PC-9 (cell line): ENCODE measurements at places on chromosomes 2 and 18. TPM values are rescaled to one million over a fixed set of nuclear protein-coding genes. Genes with fewer than 3 reads are reported as not detected.
A peak's percentile ranks its signal among the peaks of the same experiment; 100 is the strongest.

Gene PCARE
- not detected in 2 replicates for total RNA-seq

Gene C2orf92
- 11.2 and 14.0 TPM in 2 replicates for total RNA-seq

Gene SEMA4F
- total RNA-seq: 10.6 and 12.3 TPM in 2 replicates

Gene TMEM37
- total RNA-seq: 1.2 TPM in 2 replicates

Gene VPS4B
- 52.4 and 59.7 TPM in 2 replicates for total RNA-seq

Gene CCNT2
- 19.1 and 26.2 TPM in 2 replicates for total RNA-seq

Gene SERPINB11
- not detected in 2 replicates for total RNA-seq

Gene ACVR1
- total RNA-seq: 8.6 and 8.9 TPM in 2 replicates

Gene DAPL1
- total RNA-seq: not detected in 2 replicates

- no peak for DNase-seq
Measured at GRCh38 chr18:14975431-14975830, 227.5 kb downstream of the ANKRD30B start.

GRCh38 chr18:37409878-37410277 lies 155.7 kb downstream of the CELF4 start:
- DNase-seq: no peak

- no peak for DNase-seq
Measured at GRCh38 chr2:1799174-1799573, 54.9 kb upstream of the PXDN start.

DNA sequence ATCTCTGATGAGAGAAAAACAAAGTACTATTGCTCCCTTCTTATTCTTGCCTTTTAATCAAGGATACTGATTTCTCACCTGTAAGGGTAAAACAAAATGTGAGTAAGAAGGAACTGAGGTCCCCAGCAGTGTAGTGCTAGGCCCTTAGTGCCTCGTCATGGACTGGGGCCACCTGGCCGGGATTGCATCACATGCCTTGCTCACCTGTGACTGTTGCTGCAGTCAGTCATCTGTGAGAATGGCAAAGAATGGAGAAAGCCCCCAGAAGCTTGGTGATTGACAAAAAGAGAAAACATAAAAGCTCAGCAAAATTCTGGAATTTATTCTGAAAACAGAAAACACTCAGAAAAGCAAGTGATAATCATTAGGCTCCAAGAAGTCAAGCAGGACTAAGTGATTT lies 63.4 kb downstream of the SPATS2L start:
- DNase-seq: no peak

DNA sequence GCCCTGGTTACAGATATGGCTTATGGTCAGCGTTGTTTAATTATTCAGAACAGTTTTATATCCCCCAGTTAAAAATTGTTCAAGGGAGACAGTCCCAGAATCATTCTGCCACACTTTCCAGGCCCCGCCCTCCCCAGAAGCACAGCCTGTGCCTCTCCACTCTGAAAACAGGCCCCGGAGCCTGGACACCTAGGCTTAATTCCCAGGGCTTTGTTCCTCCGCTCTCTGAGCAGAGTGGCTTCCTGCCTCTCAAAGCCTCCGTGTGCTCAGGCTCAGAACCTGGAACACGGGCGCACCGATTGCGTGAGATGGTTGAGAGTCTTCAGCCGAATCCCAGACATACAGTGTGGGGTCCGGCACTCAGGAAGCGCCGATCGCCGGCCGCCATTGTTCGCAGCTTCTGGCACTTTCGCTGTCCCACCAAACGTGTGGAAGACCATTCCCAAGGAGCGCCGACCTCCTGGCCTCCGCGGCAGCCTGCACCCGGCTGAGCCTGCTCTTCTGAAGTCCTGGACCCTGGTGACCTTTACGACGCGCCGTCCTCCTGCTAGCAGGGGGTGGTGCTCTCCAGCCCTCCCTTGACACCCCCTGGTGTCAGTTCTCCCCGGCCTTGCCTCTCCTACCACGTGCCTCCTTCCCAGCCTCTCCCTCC lies 45.6 kb downstream of the TWIST2 start:
- no peak for DNase-seq

- no peak for DNase-seq
Measured at GRCh38 chr2:237533668-237534161, 32.7 kb upstream of the PRLH start.

DNA sequence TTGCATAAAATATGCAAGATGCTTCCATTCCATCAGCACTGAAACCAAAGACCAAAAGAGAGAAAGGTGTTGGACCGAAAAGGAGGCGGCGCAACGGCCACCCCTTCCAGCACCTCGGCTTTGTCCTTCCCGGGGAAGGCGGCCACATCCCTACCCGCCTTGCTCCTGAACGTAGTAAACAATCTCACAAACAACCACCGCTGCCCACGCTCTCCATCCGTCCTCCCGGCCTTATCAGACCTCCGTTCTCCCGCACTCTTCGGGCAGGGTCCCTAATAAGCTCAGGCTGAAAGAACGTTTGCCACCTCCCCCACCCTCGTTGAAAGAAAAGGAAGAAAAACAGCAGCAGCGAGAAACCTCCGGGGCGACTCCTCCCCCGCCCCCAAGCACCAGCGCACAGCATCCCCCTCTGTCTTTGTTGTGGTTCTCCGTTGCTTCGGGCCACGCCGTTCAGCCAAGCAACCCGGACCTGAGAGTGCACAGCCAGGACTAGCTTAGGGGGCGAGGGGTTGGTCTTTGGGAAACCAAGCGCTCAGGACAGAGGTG lies 4.4 kb downstream of the EVX2 start:
- DNase-seq: no peak

DNA sequence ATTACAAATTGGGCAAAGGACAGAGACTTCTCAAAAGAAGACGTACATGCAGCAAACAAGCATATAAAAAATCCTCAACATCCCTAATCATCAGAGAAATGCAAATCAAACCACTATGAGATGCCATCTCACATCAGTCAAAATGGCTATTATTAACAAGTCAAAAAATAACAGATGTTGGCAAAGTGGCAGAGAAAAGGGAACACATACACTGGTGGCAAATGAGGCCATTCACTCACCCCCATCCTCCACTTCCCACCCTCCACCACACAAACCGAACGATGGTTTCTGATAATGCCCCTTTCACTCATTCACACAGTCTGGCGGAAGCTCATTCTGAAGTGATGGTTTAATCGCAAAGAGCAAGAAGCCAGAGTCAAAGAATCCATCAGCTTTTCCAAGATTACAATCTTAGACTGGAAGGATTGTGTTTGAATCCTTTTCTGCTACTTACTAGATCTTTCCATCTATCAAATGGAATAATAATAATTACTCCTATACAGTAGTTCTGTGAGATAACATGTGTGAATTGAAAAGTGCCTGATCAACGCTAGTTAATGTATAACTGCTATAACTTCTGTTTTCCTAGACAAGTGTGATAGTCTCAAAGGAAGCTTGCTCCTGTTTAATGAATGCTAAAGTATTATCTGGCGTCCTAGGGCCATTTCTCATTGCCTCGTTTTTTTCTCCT lies 16.9 kb upstream of the CD28 start:
- DNase-seq: no peak

GRCh38 chr2:11097038-11097720 lies 58.1 kb upstream of the SLC66A3 start:
- DNase-seq: no peak

DNA sequence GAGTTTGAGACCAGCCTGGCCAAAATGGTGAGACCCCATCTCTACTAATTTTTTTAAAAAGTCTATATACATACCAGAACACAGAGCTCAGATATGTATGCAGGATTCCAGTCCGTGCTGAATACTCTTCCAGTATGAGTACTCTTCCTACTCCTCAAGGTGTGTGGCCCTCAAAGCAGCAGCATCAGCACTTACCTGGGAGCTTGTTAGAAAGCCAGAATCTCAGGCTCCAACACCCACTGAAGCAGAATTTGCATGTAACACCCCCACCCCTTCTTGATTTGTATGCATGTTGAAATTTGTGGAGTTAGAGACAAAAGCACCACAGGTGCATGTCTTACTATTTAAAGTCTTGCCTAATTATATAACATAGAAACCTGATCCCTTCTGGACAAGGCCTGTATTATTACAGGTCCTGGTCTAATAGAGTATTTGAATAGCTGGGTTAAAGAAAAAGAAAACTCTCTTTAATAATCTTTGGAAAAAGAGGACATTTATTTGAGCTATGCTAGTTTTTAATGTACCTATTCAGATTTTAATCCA lies 50.3 kb upstream of the NFE2L2 start:
- no peak for DNase-seq

- no peak for DNase-seq
Measured at GRCh38 chr2:58614219-58614618, 373.1 kb upstream of the FANCL start.

GRCh38 chr2:53641290-53641689 lies 126.3 kb upstream of the CHAC2 start:
- no peak for DNase-seq

GRCh38 chr2:168338292-168338691 lies 90.9 kb upstream of the STK39 start:
- DNase-seq: peak; percentile 36

GRCh38 chr2:190722061-190722759 lies 73.3 kb downstream of the NAB1 start:
- no peak for DNase-seq

- no peak for DNase-seq
Measured at GRCh38 chr2:170165129-170165528, 12.8 kb upstream of the MYO3B start.

DNA sequence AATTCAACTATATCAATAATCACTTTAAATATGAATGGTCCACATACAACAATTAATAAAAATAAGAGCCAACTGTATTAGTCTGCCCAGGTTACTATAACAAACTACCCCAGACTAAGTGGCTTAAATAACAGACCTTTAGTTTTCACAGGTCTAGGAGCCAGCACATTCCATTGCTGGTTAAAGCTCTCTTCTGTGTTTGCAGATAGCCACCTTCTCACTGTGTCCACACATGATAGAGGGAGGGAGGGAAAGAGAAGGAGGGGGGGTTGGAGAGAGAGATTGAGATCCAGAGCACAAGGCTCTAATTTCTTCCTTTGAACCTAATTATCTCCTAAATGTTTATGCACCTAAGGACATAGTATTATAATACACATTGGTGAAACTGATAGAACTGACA lies 267.8 kb upstream of the NXPH2 start:
- no peak for DNase-seq

DNA sequence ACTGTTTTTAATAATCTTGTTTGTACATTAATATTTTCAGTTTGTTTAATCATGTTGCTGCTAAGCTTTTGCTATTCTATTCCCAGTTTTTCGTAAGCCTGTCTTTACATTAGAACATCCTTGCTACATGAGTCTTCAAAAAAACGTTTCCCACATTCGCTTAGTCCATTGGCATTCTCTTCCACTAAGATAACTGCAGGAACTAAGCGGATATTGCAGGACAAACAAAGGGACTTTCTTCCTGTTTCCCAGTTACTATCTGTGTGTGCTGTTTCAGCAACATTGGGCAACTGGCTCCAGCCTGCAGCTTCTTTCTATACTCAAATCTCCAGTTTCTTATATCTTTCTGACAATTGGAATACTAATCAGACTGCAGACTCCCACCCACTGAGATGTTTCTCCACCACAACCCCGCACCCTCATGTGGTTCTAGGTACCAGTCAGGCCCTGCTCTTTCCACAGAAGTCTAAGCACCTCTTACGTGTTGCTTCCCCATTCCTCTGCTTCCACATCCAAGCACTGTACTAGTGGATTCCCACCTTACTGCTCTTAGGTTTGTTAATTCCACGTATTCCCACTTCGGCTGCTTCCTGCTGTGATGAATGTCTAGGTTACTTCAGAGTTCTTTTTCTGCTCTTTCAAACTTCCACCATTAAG lies 420.3 kb downstream of the LRRTM4 start:
- DNase-seq: no peak
